Fibroblast of skin of scalp (primary cell): ENCODE measurements at places on chromosomes 3 and 15.

- DNase-seq, result peak; percentile 6
These were observed 127.7 kb downstream of the MTHFS start for GRCh38 chr15:79769069-79769481.

GRCh38 chr3:128317101-128317697, 149.5 kb downstream of the DNAJB8 start:
- no peak for DNase-seq

- no peak for DNase-seq
These were observed 886.8 kb downstream of the VGLL3 start for GRCh38 chr3:86104154-86104553.

DNA sequence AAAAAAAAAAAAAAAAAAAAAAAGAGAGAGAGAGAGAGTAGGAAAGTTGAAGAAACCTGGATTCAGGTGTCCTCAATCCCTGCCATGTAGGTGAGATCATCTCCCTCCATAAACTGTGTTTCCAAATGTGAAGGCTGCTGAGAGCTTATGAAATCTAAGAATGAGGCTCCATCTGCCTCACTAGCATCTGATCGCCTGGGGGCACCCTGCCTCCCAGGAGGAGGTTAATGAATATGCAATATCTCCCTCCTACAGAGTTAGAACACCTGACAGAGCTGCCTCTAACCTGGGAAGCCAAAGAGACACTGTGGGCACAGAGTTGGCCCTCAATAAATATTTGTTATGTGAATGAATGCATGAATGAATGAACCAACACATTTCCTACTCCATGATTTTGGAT, 23.8 kb upstream of the ZNF148 start:
- DNase-seq, result no peak

GRCh38 chr15:40253167-40253790, 14.4 kb downstream of the PAK6 start:
- DNase-seq, result no peak

GRCh38 chr15:57310876-57311275, 65.4 kb upstream of the CGNL1 start:
- DNase-seq, result no peak

DNA sequence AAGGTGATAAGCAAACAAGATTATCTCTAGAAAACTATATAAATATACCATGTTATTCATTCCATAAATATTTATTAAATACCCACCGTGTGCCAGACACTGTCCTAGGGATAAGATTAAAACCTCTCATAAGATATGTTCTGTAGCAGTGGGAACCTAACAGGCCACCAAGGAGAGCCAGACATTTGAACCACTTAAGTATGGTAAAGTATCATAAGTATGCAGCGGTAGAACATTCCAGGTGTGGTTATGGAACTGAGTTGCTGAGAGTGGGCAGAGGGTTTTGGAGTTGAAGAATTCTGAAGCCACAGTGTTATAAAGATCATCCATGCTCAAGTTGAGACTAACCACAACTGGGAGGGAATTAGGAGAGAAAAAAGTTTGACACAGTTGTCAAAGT, 14.7 kb downstream of the FILIP1L start:
- no peak for DNase-seq

DNA sequence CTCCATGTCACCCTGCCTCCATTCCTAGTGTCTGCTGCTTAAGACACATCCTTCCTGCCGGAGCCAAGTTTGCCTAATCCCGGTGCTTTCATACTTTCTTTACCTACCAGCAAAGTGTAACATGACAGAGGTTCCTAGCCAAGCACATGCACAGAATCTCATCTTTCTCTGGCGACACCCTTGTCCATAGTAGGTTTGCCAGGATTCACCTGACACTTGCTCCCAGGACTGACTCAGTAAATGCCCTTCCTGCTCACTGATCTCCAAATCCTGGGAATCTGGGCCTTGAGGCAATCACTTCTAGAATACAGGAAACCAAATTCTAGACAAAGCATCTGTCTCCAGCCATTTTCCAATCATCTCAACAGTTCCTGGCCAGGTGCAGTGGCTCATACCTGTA, 10.2 kb upstream of the NR2E3 start:
- DNase-seq, result no peak

DNA sequence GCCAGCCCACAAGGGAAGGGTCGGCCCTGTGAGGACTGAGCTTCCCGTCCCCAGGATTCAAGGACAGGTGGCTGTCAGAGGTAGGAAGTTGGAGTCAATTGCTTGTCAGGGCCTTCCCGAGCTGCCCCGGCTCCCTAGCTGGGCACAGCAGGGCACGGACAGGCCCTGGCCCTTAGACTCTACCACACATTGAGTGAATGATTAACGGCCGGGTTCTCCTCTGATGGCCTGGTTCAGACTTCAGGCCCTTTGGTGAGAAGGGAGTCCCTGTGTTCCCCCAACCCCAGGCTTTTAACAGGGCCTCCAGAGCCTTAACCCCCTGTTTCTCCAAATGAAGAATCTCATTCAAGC, 16.4 kb upstream of the FGD5 start:
- DNase-seq, result no peak

DNA sequence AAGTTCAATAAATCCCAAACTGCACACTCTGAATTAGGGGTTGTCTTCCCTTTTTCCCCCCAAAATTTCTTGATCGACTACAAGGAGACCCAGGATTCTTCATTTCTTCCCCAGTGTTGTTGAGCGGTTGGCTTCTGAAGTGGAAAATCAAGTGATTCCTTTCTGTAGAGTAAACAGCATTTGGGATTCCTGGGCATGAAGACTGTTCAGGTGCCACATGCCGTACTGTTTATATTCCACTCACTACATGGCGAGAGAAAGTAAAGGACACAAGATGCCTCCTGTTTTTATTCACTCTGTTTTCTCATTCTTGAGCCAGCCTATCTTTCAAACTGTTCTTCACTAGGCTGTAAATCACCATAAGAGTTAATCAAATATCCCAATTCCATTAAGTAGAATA, 12.6 kb downstream of the FSTL1 start:
- DNase-seq, result no peak

GRCh38 chr3:193314161-193314560, 64.4 kb downstream of the ATP13A5 start:
- DNase-seq, result no peak

DNA sequence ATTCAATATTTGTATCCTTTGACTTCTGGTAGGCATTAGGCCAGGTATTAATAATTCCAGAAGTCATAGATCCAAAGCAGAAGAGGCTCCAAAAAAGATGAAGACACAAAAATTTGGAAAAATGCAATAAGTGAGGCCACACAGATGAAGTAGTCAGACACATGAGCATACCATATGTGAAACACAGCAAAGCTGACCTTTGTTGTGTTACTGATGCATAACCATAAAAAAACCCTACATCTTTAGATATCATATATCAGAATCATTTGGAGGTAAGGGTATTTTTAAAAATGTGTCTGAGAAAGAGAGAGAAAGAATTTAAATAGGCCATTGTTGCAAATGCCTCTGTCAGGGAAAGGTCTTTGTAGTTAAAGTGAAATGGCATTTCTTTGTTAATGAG, 314.9 kb downstream of the SLC9A9 start:
- DNase-seq, result no peak

DNA sequence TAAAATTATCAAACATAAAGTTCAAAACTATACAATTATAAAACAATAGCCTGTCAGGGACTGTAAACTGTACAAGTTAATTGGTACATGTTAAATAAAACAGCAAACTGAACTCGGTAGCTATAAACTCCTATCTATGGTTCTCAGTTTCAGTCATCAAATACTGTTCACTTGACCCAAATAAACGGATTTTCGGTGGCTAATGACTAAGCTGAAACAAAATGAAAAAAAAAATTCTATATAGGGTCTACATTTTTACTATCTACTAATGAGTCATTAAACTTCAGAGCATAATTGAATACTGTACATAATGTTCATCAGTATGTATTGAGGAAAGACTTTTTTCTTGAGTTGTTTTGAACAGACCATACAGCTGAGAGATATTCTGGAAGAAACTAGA, 6.6 kb downstream of the PROK2 start:
- DNase-seq, result no peak

DNA sequence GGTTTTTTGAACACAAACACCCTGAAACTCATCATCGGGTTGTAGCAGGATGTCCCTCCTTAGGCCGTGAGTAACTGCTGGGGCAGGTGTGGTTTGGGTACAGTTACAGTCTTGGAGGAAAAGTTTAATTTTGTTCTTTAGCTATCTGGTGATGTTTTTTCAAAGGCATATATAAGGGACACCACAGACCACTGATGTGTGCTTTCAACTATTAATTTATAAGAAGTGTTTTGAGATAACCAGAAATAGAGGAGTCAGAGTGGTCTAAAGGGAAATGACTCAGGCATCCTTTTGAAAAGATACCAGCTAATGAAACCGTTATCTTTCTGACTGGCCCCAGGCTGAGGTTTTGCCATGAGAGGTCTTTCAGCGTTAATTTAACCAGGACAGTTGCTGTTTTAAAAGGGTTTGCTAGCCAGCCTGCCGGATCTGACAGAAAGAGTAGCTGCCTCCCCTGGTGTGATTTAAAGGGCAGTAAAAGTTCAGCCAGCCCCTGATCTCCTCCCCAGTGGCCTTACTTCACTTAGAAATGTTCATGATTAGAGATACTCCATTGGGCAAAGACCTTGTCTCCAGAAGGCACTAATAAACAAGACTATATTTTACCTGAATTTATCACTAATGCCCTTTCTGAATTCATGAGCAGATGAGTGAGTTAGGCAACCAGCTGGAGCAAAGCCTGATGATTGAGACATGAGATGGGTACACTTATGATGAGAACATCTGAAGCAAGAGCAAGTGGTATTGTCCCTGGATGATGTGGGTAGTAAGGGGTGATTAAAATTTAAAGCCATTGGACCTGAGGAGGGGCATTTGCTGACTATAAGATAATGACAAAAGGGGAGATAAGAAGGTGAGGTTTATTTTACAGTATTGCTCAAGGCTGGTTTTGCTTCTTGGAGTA, 482.5 kb upstream of the TBL1XR1 start:
- no peak for DNase-seq

GRCh38 chr15:32946210-32946609, 228.4 kb downstream of the GREM1 start:
- no peak for DNase-seq

GRCh38 chr15:25136119-25136518, 181.3 kb downstream of the SNRPN start:
- no peak for DNase-seq

GRCh38 chr3:674116-674515, 418.7 kb upstream of the CNTN6 start:
- DNase-seq, result no peak

DNA sequence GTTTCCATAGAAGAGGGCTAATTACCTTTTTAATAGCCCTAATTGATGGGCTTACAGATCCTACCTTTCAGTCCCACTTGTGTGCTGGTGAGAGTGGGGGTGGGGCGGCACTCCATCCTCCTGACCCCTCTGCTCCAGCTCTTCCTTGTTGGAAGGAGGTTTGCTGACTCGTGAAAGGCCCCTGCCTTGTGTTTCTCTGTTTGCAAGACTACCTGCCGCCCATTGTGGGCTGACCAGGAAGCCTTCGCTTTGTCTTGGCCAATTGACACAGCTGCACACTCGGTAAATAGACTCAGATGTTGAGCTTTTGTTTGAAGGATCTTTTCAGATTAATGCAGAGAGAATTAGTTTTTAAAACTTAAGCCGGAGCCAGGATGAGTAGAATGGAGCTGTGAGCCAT, 197.3 kb upstream of the HES1 start:
- DNase-seq, result no peak

DNA sequence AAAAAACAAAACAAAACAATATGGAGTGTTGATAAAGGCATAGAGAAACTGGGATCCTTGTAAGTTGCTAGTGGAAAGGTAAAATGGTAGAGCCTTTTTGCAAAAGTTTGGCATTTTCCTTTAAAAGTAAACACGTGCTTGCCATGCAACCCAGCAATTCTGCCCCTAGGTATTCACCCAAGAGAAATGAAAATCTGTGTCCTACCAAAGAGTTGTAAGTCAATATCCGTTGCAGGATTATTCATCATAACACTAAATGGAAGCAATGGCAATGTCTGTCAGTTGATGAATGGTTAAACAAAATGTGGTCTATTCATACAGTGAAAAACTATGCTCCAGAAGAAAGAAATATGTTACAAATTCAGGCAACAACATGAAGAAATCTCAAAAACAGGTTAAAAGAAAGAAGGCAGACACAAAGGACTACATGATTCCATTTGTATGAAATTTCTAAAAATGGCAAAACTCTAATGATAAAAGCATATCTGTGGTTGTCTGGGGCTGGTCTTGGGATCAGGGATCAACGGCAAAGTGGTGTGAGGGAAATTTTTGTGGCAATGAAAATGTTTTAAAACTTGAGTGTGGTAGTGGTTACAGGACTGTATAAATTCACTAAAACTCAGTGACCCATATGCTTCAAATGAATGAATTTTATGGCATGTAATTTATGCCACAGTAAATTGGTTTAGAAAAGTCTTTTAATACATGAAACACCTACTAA, 229.6 kb downstream of the OPA1 start:
- DNase-seq, result peak; percentile 88

DNA sequence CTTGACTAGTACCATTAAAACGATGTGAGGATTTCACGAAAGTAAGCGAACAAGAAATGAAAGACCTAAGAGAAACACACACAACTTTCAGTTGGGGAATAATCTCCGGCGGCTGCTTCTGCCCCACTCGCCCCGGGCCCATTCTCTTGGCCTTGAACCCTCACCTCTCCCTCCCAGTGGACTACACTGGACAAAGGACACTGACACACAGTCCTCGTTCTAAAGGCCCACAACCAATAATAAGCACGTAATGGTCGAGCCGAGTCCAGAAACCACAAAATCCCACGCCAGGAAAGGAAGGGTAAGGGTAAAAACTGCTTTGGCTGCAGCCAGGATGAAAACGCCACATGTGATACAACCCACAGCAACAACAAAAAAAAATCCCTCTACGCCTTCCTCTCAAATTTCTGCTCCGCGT, 469 bp downstream of the ZNF770 start:
- DNase-seq, result no peak

DNA sequence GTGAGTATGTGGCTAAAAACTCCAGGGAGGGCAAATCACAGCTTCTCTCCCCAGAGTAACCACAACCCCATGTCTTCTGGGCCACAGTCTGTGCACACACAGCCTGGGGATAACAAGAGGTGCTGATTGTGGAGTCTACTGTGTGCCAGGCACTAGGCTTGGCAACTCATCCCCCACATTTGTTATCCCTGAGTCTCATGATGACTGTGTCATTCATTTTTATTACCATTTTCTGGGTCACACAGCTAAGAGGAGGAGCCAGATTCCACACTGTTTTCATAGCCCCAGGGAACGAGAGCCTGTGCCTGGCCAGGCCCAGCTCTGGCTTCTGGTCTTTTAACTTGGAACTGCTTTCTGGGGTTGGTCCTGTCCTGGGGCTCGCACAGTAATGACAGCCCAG, 34.5 kb downstream of the ESYT3 start:
- DNase-seq, result peak; percentile 11

GRCh38 chr3:65026151-65026550, 338.4 kb upstream of the ADAMTS9 start:
- DNase-seq, result no peak
